ENCODE measurements at places on chromosomes 12 and 14.

- DNase-seq = no peak
Observed at GRCh38 chr12:112916270-112916669, 9.5 kb downstream of the OAS1 start.

DNA sequence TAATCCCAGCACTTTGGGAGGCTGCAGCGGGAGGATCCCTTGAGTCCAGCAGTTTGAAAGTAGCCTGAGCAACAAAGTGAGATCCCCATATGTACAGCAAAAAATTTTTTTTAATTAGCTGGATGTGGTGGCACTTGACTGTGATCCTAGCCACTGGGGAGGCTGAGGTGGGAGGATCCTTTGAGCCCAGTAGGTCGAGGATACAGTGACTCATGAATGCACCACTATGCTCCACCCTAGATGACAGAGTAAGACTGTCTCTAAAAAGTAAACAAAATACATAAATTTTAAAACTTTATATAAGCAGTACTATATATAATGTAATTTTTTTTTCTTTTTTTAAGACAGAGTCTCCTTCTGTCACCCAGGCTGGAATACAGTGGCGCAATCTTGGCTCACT, 115.4 kb downstream of the ESR2 start:
- DNase-seq = no peak

GRCh38 chr12:27555925-27556778, 32.1 kb downstream of the PPFIBP1 start:
- no peak for DNase-seq

DNA sequence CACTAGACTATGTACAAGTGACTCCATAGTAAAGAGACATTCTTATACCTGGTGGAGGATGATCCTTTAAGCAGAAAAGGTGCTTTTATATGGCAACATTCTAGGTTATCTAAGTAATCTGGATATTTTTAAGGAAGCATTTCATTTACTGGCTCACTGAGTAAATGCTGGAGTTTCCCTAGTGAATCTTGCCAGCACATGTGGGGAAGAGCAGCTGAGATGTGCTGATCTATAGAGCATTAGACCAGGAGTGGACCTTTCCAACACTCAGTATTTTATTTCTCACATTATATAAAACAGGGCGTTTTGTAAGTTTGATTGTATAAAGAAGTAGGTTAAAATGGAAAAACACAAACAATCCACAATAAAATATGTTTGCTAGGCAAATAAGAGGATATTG, 478.5 kb downstream of the ATP23 start:
- no peak for DNase-seq

GRCh38 chr12:131221061-131221956, 267.6 kb downstream of the ADGRD1 start:
- DNase-seq = no peak

- DNase-seq = no peak
Observed at GRCh38 chr12:104352106-104352713, 48.7 kb downstream of the EID3 start.

DNA sequence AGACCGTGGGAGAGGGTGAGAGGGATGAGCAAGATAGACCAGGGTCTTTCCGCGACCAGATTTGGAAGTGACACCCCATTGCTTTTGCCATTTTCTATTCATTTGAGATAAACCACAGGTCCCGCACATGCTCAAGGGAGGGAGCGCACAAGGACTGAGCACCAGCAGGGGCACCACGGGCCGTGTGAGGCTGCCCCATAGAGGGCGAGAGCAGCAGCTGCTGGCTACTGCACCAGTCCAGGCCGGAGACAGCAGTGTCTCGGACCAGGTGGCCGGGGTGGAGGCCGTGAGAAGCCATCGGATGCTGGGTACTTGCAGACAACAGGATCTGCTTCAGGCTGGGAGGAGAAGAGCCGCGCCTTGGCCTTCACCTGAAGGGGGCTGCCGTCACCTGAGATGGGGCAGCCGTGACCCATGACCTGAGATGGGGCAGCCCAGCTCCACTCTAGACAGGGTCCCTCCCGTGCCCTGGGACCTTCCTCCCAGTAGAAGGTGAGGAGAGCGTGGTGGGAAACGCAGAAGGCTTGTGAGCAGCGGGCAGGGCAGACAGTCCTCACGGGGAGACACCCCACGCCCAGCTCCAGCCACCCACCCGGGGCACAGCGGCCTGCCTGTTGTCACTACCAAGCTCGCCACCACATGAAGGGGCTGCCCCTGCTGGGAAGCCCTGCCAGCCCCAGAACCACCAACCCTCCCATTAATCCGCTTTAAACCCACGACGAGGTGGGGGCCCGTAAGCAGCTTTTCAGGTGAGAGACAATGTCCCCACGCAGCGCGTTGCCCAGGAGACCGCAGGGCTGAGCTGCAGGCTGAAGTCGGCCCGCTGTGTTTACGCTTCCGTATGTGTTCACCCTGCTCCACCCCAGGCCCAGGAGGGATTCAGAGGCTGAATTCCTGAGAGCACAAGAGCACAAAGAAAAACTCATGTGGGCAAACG, 61.7 kb upstream of the FBRSL1 start:
- DNase-seq = no peak

DNA sequence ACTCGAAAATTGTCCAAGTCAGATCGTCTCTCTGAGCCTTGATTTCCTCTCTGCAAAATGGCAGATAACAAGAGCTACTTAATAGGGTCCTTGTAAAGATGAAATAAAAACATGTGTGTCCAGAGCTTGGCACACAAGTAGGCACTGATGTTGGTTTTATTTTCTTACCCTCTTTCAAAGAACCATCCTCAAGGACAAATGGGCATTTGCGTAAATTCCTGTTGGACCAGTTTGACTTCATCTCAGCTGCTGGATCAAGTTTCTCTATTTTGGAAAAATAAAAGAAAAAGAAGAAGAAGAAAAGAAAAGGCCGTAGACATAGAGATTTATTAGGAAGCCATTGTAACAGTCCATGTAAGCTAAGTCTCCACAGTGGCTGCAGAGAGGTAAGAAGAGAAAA, 47.2 kb downstream of the MAP1LC3B2 start:
- no peak for DNase-seq

GRCh38 chr14:69953266-69953915, 74.2 kb downstream of the SMOC1 start:
- peak; percentile 54 for DNase-seq

DNA sequence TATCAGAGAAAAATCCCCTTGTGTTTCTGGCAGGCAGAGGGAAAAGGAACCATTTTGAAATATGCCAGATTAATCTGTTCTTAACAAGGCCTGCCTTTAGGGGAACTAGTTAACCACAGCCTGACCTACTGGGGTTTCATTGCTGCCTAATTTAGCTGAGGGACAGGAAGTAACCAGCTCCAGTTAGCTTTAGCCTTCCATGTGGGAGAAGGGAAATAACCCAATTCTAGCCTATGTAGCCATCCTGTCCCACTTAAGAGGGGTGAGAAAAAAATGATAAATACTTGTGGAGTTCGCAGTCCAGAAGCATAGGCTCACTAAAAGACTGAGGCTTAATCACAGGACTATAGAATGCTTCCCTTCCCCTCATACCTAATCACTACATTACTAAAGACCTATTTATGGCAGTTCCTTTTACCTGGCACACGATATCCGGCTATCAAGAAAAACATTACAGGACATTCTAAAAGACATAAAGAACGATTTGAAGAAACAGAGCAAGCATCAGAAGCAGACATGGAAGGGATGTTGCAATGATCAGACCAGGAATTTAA, 22.8 kb downstream of the COX8C start:
- DNase-seq = no peak

DNA sequence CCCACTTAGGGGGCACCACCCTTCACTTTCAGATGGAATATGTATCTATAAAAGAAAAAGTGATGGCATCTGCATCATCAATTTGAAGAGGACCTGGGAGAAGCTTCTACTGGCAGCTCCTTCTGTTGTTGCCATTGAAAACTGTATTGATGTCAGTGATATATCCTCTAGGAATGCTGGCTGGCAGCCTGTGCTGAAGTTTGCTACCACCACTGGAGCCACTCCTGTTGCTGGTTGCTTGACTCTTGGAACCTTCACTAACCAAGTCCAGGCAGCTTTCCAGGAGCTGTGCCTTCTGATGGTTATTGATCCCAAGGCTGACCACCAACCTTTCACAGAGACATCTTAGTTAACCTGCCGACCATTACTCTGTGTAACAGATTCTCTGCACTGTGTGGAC, 44.7 kb downstream of the RIMKLB start:
- DNase-seq = no peak

GRCh38 chr12:14554281-14555007, 13.2 kb downstream of the PLBD1 start:
- peak; percentile 56 for DNase-seq

DNA sequence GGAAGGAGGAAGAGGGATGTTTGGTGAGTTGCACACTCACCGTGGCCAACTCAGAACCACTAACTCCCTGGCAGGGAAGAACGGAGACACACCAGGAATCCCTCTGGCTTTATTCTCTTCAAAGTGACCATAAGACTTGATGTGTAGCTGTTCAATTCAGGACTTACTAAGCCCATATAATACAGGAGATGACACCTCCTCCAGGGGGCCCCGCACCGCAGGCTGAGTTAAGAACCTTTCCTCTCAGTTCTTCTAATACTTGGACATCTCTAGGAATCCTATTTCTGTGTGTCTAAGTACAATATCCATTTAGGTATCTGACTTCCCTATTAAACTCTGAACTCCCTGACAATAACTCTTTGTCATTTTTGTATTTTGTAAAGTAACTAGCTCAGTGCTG, 49.5 kb downstream of the DCAF4 start:
- no peak for DNase-seq

DNA sequence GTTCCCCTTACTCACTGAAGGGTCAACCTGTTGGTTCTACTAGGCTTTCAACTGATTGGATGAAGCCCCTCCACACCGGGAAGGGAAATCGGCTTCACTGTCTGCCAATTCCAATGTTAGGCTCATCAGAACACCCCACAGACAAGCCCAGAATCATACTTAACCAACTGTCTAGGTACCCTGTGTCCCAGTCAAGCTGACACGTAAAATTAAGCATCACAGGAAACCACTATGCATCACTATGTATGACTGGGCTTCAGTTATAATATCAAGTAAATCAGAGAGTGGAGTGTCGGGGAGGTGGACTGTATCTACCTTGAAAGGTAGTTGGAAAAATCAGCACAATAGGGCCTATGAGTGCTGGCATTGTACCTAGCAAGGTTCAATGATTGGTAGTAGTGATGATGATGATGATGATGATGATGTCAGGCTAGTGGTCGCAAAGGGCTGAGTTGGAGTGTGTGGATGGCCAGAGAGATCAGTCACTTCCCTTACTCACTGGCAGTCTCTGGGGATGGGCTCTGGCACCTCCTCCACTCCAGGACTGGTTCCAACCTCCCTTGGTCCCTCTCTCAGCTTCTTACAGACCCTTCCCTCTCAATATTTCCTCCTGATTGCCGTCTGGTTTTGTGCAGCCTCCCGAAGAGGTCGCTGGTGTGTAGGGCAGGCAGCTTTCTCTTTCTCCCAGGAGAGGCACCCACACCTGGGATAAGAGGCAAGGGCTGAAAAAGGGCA, 3.3 kb upstream of the ATG101 start:
- no peak for DNase-seq

- DNase-seq = no peak
Observed at GRCh38 chr12:75632442-75632841, 121.0 kb upstream of the KRR1 start.

DNA sequence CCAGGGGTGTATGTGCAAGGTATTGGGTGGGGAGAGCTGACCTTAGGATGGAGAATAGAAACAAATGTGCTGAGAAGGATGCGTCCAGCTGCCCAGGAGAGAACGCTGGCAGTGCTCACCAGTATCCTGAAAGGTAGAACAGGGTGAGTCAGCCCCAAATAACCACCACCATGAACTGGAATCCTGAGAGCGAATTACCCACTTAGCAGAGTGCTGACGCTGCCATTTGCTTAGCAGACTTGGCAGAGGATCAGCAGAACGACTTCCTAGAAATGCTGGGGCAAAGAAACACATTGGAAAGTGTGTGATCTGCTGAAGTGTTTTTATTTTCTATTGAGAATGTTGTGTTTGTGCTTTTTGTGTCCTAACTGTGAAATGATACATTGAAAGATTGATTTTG, 213.6 kb downstream of the ADGRD1 start:
- DNase-seq = no peak

- peak; percentile 69 for DNase-seq
Observed at GRCh38 chr12:2794191-2794735, 507 bp upstream of the FKBP4 start.

GRCh38 chr12:130424858-130425697, 87.4 kb downstream of the PIWIL1 start:
- no peak for DNase-seq

- DNase-seq = no peak
Observed at GRCh38 chr14:86708846-86709339, 1178.9 kb downstream of the FLRT2 start.

DNA sequence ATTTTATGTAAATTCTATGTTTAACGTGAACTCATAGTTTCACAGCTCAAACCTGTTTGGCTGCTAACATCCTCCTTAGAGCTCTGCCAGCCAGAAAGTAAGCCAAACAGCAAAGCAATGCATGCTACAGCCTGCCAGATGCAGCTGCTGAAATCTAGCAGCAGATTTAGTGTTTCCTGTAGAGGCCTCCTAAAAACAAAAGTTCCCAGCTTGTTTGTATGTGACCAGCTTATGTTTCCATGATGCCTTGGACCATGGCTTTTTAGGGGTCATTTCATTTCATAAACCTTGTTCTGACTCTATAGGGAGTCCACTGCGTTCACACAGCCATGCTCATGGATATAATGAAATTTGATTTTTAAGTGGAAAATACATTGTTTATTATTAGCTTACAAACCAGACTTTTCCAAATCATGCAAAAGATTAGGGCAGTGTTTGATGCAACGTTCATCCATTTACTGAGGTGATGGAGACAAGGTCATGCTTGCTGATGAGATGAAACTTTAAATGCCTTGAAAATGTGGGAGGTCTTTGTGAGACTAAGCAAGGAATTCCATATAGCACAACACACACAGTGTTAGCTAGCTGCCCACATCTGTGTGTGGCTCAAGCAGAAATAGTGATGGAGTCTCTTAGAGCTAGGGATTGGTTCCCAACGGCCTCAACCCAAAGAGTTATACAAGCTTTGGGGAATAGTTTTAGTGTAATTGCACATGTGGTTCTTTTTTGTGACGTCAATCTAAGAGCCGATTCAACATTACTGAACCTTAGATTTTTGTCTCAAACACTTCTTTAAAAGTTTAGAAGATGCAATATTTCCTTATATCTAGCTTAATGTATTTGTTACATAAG, 157.5 kb upstream of the LRIG3 start:
- DNase-seq = no peak

DNA sequence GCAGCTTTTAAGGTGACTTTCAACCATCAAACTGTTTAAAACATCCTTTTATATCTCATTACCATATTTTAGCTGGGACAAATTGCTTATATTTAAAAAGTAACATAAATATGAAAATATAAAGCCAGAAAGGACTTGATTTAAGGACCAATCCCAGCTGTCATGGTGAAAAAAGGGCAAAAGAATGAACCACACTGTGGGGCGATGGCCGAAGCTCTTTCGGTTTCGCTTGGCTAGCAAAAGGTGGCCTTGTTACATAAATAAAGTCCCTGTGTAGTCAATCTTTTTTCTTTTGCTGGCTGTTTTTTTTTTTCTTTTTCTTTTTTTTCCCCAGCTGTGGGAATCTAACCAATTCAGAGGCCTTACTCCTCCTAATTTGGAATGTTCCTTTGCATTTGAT, 50.9 kb downstream of the FBXO33 start:
- no peak for DNase-seq
